ENCODE measurements at places on chromosomes 6 and 20. TPM values are rescaled to one million over a fixed set of nuclear protein-coding genes. Genes with fewer than 3 reads are reported as not detected.

Gene GGTLC1
- total RNA-seq, result not detected

Gene TRIM40
- not detected for total RNA-seq

Gene WFDC12
- not detected for total RNA-seq

Gene PERP
- 53.6 TPM for total RNA-seq

Gene COQ3
- total RNA-seq, result 26.3 TPM

Gene SLC22A7
- total RNA-seq, result not detected

Gene ENPP4
- total RNA-seq, result 17.6 TPM

Gene DDAH2
- 42.3 TPM for total RNA-seq

Gene GRIK2
- total RNA-seq, result 2.4 TPM

Measured in heart left ventricle (tissue), 16 donors.